Myocyte (in vitro differentiated cells): ENCODE measurements at places on chromosomes 7 and 10. TPM values are rescaled to one million over a fixed set of nuclear protein-coding genes. Genes with fewer than 3 reads are reported as not detected.
A peak's percentile ranks its signal among the peaks of the same experiment; 100 is the strongest.

DNA sequence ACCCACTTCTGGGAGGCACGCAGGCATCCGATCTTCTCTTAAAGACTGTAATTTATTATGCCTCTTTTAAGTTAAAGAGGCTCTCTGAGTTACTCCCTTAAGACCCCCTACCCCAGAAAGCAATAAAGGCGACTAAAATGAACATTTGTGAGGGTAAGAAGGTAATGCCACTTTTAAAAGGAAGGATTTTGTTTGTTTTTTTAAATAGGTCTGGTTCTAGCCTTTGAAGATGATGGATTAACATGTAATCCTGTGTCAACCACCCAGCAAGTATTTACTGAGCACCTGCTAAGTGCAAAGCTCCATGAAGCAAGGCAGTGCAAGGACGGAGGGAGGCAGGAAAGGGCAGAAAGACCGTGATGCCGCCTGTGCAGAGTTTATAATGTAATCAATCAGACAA lies 26.1 kb downstream of the SH3PXD2A start:
- no peak for DNase-seq

DNA sequence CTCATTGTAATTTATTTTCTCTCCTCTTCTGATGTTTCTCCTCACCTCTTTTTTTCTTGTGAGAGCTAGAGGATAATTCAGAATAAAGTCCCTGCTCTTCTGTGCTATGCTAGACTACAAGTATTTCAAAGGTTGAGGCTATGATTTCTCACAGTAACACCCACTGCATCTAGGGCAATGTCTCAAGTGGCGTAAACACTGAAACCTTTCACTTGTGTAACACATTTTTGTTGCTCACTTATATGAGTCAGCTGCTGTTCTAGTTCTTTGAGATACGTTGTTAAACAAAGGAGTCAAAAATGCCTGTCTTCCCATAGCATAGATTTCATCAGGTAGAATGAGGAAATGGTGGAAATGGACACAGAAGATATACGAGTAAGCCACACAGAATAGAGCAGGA lies 305.1 kb upstream of the PITRM1 start:
- DNase-seq: no peak

DNA sequence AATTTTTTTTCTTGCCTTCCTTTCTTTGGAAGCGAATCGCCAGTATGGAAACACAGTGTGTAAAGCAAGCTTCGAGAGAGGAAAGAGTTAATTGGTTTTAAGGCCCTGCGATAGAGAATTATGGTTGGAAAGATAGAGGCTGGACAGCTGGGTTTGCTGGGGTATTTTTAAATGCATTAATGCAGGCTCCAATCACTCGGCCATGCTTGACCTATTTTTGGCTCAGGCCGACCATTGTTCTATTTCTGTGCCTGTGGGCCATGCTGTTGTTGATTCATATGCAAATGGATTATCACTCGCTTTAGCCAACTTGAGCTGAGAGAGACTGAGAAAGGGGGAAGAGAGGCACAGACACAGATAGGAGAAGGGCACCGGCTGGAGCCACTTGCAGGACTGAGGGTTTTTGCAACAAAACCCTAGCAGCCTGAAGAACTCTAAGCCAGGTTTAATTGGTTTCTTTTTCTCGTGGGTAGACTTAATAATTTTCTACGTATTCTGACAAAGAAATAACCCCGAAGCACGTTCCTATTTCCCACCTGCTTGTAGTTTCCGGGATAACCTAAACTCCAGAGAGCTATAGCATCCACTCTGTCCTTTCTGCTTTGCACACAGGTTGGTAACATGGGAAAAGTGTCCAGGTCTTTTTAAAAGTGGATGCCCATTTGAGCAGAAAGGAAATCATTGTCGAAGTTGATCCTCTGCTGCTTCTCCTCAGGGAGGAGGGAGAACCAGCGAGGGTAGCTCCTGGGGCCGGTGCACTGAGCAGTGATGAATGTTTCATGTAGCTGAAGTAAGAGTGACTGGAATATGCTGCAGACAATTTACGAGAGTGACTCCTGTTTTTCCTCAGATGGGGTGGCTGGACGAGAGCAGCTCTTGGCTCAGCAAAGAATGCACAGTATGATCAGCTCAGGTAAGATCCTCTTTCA lies at the start of gene HDAC9:
HDAC9 (plus strand) TSS at position 338 of the 929 bp plus-strand sequence; CDS start at position 892, 554 bp downstream.
- peak; percentile 98 for DNase-seq

GRCh38 chr10:83037653-83038052 lies 1101.7 kb upstream of the GHITM start:
- no peak for DNase-seq

DNA sequence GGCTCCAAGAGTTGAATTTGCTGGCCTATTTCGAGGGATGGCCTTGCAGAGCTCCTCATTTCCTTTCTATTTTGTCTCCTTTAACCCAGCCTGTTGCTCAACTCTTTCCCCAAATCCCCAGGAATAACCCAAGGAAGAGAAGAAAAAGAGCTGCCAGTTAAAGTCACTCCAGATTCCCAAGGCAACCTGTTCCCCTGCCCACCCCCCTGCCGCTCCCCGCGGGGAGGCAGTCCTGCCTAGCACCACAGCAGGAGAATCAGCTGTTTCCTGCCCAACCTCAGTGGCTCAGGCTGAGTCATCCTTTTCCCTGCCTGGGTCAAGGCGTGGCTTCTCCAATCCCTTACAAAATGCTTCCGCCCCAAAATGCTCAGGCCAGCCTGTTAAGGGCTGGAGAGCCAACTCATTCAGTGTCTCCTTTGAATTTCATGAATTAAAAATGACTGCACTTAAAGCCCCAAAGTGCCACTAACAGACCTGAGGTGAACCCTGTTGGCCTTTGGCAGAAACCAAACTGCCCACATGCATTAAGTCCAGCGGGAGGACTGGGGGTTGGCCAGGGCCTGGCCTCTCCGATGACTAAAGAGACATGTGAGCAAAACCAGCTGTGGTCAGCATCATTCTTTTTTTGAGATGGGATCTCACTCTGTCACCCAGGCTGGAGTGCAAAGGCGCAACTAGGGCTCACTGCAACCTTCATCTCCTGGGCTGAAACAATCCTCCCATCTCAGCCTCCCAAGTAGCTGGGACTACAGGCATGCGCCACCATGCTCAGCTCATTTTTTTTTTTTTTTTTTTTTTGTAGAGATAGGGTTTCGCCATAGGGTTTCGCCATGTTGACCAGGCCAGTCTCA lies 83.2 kb upstream of the KIF5B start:
- DNase-seq: peak; percentile 99

DNA sequence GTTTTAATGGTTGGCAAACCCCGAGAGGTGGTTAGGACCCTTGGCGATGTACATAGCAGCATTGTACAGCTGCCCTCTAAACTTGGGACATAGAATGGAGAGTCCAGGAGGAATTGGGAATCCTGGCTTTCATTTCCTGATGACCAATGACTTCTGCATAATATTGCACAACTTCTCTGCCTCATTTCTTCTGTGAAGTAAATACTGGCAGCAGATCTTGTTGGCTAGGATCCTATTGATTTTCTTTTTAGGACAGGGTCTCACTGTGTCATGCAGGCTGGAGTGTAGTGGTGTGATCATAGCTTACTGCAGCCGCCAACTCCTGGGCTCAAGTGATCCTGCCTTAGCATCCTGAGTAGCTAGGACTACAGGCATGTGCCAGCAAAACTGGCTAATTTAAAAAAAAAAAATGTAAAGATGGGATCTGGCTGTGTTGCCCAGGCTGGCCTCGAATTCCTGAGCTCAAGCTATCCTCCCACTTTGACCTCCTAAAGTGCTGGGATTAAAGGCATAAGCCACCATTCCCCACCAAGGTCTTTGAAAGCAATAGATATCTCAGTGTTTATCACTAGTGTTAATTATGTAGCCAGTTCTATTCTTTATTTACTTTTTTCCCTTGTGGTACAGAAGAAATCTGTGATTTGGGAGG lies 58.1 kb downstream of the PODXL start:
- no peak for DNase-seq

GRCh38 chr7:31267486-31267885 lies 73.0 kb downstream of the NEUROD6 start:
- no peak for DNase-seq

DNA sequence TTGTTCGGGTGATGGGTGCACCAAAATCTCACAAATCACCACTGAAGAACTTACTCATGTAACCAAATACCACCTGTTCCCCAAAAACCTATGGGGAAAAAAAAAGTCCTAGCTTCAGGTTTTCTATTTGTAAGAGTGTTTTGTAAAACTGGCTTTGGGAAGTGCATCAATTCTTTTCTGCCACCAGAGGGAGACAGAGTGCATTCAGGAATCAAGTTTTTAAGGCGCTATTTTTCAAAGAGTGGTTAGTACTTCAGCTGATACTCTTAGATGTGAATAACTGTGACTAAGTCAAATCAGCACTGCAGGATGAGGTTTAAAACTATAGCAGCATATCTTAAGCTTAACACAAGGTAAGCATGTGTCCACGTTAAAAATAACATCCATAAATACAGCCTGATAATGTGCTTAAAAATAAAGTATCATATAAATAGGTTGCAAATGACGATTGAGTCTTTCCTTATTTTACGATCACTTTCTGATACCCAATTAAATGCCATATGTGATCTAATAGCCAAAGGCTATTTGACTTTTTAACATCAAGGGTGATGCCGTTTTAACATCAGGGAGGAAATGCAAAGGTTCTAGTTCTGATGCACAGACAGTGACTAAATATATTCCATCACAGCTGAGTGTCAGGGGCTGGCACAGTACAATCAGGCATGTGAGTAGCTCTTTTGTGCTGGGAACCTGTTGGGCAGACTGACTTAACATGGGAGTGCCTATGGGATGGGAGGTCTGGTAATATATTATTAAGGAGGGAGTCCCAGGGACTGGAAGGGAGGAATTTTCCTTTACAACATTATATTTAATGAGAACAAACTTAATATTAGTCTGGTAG lies 10.6 kb upstream of the LYZL2 start:
- peak; percentile 79 for DNase-seq

- no peak for DNase-seq
These were observed 167.2 kb upstream of the AKR1E2 start for GRCh38 chr10:4658777-4659176.

Gene DGKI
- total RNA-seq: 2.3 and 7.9 TPM in 2 replicates

Gene AMPH
- total RNA-seq: not detected in 2 replicates

Gene EN2
- 0.91 and 1.7 TPM in 2 replicates for total RNA-seq
